ENCODE measurements at places on chromosomes 2 and 18.

DNA sequence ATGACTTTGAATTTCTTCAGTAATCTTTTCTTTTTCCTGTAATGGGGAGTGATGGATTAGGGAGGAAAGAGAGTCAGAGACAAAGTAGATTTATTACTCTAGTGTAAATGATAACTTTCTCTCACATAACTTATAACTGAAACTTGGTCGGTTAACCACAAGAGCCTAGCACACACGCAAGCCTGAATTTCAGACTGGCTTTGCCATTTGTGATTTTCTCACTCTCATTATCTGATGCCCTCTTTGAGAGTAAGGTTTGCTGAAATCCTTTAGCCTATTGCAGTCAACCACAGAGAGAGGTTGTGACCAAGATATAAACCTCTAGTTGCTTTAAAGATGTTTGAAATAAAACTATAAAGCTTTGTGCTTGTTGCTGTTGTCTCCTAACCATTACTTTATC lies 117.9 kb upstream of the NETO1 start:
- DNase-seq = no peak

DNA sequence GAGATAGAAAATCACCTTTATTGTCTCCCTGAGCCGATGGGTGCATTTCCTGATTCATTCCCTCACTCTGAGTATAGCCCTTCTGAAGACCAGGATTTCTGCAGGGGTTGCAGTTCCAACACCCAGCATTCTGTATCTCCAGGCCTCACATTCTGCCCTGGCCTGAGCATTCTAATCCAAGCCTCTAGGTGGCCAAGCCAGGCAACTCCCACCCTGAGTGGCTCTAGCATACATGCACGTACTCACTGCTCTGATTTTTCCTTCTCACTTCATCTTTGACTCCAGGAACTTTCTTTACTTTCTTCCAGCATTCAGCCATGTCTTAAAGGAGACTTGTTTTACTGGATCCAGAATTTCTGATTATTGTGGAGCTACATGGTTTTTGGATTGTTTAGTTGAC lies 100.7 kb upstream of the STK39 start:
- no peak for DNase-seq

GRCh38 chr2:126754240-126755004 lies 98.5 kb downstream of the GYPC start:
- no peak for DNase-seq

GRCh38 chr2:201909961-201910361 lies 103.6 kb downstream of the CDK15 start:
- DNase-seq = no peak

DNA sequence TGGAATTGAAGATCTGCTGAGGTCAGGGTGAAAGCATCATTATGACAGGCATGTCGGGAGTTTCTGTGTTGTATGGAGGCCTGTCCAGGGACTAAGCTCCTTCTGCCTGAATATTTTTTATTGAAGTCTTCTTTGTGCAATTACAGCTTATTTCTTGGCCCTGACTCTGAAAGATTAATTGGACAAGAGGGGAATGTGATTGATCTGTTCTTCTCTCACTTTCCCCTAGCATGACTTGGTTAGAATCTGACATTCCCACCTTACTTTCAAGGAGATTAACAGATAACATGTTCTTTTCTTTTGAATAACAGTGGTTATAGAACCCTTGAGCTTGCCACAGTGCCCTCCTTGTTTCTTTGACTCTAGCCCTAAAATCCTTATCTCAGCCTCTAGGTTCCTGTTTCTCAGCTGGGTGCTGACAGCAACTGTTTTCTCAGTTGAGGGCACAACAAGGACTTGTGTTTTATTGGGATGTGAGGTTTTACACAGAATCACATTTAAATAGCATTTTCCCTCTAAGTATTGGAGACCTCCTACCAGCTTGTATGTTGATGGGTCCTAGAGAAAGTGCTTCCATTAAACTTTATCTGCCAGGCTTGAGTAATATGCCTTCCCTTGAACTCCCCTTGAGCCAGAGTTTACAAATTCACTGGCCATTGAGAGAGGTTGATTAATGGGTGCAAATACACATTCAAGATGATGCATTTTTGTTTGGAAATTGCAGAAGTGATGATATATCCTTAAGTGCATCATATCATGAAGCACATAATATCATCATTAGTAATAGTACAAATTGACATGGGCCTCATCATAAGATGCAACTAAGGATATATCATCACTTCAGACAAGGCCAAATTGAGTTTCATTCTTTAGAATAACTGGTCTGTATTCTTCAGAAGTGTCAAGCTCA lies 12.5 kb downstream of the TTLL4 start:
- no peak for DNase-seq

DNA sequence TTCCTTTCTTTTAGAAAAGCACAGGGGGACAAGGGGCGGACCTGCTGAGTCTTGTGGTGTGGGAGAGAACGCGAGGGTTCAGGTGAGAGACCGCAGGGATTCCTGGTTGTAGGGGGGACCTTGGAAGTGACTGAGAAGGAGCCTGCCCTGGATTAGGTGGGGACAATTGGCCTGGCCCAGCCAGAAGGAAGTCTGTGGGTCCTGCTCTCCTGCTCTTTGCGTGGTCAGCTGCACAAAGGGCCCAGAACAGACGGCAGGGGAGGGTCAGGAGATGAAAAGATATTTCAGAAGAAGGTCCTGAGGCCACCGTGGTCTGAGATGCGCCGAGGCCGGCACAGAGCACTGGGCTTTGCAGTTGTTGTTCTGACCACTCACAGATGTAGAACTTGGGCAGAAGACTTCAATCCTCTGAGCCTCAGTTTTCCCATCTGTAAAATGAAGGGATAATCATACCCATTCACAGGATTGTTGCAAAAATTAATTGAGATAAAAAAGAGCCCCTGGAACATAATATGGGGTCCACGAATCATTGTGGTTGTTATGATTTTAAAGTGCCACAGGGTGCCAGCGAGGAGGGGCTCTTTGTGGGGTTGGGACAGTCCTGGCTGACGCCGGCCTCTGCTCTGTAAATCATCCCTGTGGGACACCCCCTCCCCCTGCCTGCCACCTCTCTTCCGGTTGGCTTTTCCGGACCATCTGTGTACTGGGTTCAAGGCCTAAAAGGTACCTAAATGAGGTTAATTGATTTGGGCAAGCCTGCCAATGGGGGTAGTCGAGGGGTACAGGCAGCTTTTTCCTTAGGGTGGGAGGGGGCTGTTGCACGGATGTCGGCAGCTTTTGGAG lies 1.8 kb downstream of the LPIN1 start:
- no peak for DNase-seq

- no peak for DNase-seq
Observed at GRCh38 chr2:226915846-226916360, 80.0 kb downstream of the RHBDD1 start.

DNA sequence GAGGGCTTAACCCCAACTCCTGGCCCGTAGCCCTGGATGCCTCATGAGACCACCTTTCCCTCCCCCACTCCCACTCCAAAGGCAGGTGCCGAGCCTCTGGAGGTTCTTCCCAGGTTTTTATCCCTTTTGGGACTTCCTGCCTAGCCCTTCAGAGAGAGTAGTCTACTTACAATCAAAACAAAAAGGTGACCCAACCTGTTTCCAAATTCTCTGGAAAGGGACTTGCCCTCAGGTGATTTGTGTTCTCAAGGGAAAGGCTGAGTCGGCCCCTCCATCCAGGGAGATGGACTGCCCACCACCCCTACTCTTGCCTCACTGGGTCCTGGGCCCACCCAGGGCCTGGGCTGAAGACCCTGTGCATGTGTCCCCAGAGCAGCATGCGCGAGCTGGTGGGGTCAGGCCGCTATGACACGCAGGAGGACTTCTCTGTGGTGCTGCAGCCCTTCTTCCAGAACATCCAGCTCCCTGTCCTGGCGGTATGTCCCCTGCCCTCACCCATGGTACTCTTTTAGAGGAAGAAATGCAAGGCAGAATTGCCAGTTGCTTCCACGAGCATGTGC lies 108.5 kb downstream of the PLB1 start:
- no peak for DNase-seq

DNA sequence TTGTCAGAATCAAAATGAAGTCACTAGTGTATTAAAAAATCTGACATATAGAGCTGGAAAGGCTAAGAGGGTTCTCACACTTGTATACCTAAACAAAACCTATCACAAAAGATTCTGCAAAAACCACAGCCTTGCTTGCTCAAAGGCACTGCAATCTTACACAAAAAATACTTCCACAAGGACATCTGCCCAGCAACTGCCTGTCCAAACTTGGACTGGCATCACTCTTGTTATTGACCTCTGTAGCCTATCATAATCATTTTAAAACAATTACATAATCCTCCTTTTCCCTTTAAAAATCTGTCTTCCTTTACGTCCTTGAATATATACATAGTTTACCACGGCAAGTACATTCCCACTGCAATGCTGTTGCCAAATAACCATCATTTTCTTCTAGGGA lies 19.9 kb downstream of the CHMP3 start:
- no peak for DNase-seq

GRCh38 chr2:47072728-47073191 lies 82.3 kb downstream of the STPG4 start:
- DNase-seq = no peak

GRCh38 chr2:135037831-135038230 lies 9.4 kb downstream of the MAP3K19 start:
- no peak for DNase-seq

DNA sequence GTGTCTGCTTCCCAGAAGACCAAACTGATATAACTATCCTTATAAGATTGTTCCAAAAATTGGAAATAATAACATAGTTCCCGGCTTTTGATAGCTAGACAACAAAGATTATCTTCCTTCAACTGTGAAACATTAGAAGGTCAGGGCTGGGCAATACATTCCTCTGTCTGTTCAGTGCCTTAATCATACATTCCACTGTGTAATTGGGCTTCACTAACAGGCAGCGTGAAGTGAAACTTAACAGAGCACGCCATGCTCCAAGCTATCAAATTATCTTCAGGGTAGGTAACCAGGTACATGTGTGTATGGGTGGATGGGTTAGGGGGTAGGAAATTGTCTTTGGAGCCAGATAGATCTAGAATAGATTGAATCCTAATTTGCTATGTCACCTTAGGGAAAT lies 23.5 kb upstream of the ARL5A start:
- no peak for DNase-seq

DNA sequence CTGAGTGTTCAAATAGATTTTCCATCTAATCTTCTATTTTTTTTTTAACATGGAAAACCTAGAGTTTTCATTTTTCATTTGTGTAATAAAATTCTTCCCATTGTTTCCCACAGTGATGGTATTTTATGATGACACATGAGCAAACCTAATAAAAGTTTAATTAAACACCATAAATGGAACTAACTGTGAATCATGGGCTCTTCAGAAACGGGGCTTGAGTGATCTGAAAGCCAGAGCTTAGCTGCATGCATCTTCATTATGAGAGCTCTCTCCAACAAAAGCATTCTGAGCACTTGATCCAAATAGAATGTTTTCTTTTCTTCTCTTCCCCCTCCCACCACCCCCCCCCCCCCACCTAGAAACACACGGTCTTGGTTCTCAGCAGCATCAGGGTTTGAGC lies 82.1 kb upstream of the REV1 start:
- no peak for DNase-seq

- no peak for DNase-seq
Observed at GRCh38 chr2:196229013-196229412, 57.6 kb upstream of the STK17B start.

- DNase-seq = no peak
Observed at GRCh38 chr2:162636206-162636728, 202.3 kb downstream of the KCNH7 start.

- no peak for DNase-seq
Observed at GRCh38 chr2:72936660-72937355, 19.5 kb downstream of the EMX1 start.

GRCh38 chr2:186780701-186781316 lies 68.2 kb downstream of the ZSWIM2 start:
- no peak for DNase-seq

DNA sequence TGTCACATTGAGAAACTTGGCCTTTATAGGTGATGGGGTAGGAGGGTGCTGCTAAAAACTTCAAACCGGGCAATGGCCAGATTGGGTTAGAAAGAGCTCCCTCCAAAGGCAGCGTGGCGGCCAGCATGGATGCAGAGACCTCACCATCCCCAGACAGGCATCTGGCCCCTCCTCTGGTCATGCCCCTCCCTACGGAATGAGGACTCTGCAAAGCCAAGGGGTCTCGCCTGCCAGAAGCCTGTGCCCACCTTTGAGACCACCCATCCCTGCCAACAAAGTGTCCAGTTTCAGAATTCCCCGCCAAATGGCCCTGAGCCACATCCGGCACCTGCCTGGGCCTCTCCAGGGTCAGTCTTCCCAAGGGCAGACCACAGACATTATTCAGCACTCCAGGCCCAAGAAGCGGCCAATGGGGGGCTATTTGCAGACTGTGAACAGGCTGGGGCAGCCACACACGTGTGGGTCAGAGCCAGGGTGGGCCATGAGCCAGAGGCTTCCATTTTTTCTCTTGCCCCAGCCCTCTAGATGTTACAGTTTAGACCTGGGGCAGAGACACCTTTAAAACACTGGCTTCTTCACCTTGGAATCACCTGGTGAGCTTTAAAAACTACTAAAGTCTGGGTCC lies 4.2 kb upstream of the ATP6V1B1 start:
- DNase-seq = no peak

GRCh38 chr2:107132070-107132469 lies 246.1 kb upstream of the ST6GAL2 start:
- no peak for DNase-seq

DNA sequence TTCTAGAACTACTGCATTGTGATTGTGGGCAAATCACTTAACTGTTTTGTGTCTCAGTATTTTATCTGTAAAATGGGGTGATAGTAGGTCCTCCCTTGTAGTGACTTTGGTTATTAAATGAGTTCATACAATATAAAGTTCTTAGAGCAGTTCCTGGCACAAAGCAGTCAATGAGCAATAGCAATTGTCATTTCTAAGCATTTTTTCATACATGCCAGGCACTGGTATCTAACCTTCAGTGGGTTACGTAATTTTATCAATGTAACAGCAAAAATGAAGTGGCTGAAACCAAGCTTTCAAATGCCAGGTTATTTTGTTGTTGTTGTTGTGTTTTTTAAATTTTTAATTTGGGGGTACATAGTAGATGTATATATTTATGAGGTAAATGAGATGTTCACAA lies 401.9 kb downstream of the MEIS1 start:
- no peak for DNase-seq

DNA sequence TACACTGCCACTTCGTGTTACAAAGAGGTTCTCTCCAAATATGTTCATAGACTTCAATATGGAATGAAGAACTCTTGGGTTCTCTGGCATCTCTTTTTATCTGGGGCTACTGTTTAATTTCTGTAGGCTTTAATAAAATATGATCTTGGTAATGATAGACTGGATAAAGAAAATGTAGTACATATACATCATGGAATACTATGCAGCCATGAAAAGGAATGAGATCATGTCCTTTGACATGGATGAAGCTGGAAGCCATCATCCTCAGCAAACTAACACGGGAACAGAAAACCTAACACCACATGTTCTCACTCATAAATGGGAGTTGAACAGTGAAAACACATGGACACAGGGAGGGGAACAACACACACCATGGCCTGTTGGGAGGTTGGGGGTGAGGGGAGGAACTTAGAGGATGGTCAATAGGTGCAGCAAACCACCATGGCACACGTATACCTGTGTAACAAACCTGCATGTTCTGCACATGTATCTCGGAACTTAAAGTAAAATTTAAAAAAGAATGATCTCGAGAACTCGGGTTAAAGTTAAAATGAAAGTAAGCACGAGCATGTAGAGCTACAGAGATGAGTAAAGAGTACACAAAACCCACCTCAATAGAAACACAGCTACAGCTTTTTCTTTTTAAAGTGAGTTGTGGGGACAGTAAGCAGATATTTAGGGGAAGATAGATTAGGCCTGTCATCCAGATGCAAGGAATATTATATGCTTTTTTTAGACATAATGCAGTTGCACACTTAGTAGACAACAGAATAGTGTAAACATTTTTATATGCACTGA lies 102.3 kb downstream of the SGPP2 start:
- DNase-seq = no peak

Measured in stimulated activated CD4-positive, alpha-beta T cell treated with anti-CD3 and anti-CD28 coated beads, Interleukin-1b, Interleukin-23, amount 100 ng/mL, for 24 hours (primary cell).